ENCODE measurements at places on chromosomes 6 and 20.

GRCh38 chr6:63525186-63525878 lies 46.9 kb upstream of the LOC128125822 start:
- H3K27ac ChIP-seq, result no peak overlapping the region
- DNase-seq, result no peak
- no peaks in the 10 kb centered on the region for H3K27me3 ChIP-seq
- no peaks in the 10 kb centered on the region for H3K4me1 ChIP-seq
- H3K4me3 ChIP-seq, result no peak overlapping the region

DNA sequence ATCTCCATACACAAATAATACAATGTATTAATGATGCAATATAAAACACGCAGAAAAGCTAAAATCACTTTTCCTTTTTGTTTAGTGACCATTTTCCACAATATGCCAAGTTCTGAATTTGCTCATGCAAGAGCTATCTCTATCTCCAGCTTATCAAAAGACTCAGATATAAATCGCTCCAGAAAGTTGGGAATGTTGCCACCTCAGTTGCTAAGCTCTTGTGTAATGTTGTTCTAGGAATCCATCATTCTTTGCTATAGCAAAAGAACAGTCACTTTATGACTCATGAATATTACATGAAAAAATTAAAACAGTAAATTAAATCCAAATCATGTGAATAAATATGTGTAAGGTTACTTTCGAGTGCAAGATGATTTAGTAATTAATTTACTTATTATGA lies 8.7 kb downstream of the PLAGL1 start:
- H3K4me3 ChIP-seq, result no peak overlapping the region
- H3K36me3 ChIP-seq, result no peaks in the 10 kb centered on the region
- no peaks in the 10 kb centered on the region for H3K27me3 ChIP-seq
- H3K4me1 ChIP-seq, result no peaks in the 10 kb centered on the region

- no peak for DNase-seq
- H3K4me1 ChIP-seq, result no peaks in the 10 kb centered on the region
- H3K4me3 ChIP-seq, result no peak overlapping the region
These were observed 173.9 kb downstream of the PRDM13 start for GRCh38 chr6:99780556-99780885.

DNA sequence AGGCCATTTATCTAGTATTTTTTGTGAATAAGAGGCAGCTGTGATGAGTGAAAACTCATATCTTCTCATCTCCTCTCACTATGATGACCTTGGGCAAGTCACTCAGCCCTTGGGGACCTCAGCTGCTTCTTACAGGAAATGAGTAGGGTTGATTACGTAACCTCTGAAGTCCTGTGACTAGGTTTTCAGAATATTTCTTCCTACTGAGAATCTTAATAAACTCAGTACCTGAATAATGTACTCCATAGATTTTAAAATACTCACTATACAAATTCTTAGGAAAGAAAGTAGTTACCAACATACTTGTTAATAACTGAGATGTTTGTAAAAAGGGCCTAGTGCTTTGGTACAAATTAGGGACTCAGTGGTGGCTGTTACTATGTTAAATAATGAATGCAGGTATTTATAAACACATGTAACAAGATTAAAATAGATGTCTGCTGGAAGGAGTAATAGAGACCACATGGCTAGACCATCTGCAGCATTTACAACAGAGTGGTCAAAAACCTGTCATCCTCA lies 60.9 kb downstream of the RPRD1B start:
- peaks cover 14% of the 10 kb centered on the region for H3K36me3 ChIP-seq
- DNase-seq, result no peak
- H3K4me3 ChIP-seq, result no peak overlapping the region
- no peak overlapping the region for H3K27ac ChIP-seq
- H3K4me1 ChIP-seq, result no peaks in the 10 kb centered on the region

DNA sequence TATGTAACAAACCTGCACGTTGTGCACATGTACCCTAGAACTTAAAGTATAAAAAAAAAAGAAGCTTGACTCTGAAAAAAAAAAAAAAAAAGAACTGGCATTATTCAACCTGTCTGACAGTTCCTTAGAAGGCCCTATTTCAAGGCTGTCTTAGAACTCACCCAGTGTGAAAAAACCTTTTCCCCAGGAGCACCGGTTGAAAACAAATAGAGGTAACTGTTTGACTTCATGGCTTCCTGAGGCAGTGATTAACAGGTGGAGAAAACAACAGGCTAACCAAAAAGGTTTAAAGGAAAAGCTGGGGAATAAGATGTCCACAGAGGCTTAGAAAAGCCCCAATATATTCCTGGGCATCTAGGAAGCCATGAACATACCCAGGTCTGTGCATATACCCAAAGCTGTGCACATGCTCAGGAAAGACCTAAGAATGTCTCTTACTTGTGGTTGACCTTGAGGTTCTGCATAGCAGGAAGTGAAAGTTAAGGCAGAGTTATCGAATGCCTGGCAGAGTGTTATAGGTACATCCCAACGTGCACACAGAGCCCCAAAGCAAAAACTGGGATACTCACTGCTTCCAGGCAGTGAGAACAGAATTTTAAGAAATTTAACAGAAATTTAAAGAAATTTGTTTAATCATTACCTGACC lies 7.0 kb downstream of the UQCC1 start:
- no peak for DNase-seq
- H3K4me1 ChIP-seq, result no peaks in the 10 kb centered on the region
- no peaks in the 10 kb centered on the region for H3K27me3 ChIP-seq
- no peak overlapping the region for H3K27ac ChIP-seq
- no peaks in the 10 kb centered on the region for H3K36me3 ChIP-seq

DNA sequence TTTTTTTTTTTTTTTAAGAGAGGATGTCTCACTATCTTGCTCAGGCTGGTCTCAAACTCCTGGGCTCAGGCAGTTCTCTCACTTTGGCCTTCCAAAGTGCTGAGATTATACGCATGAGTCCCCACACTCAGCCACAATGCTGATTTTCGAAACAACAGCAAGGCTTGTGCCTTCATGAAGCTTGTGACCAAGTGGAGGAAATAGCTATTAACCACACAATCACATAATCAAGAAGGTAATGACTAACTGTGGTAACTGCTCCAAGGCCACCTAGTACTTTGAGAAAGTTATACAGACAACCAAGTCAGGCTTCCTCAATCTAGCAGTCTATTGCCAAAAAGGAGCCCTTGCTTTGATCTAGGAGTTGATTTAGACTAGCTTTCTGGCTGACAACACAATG lies 46.3 kb downstream of the SOD2 start:
- no peaks in the 10 kb centered on the region for H3K36me3 ChIP-seq
- no peak overlapping the region for H3K27ac ChIP-seq
- H3K4me3 ChIP-seq, result no peak overlapping the region
- no peaks in the 10 kb centered on the region for H3K4me1 ChIP-seq

DNA sequence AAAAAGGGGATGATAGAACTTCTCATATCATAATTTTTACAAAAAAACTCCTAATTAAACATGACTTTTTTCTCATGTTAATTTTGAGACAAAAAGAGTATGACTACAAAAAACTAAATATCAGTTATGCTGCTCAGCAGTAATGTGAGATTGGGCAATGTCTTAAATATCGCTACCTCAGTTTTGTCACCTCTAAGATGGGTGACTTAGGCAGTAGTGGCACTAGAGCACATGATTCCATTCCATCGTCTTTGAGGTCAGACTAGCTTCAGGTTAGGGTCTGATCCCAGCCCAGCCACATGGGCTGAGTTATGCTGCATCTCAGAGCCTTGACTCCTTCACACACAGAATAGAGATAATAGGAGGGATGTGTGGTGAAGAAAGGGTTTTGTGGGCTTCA lies 11.0 kb downstream of the DCBLD1 start:
- H3K4me1 ChIP-seq, result no peaks in the 10 kb centered on the region
- no peaks in the 10 kb centered on the region for H3K36me3 ChIP-seq
- no peak for DNase-seq
- no peak overlapping the region for H3K4me3 ChIP-seq
- no peak overlapping the region for H3K27ac ChIP-seq
- H3K27me3 ChIP-seq, result no peaks in the 10 kb centered on the region

DNA sequence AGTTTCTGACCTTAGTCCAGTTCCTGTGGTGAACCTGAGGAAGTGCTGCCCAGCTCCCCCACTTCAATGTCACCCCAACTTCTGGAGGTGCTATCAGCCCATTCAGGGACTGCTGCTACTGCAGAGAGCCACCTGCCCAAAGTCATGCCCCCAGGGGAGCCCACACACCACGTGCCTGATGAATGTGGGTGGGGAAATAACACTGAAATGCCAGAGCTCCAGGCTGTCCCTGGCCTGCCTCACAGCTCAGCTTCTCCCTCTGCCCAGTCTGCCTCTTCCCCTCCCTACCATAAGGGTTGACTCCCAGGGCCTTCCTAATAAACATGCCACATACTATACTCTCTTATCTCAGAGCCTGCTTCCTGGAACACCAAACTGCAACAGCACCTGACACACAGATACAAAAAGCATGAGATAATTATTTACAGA lies 276.4 kb upstream of the MOCS1 start:
- peak; percentile 40 for DNase-seq
- H3K4me3 ChIP-seq, result no peak overlapping the region
- H3K27ac ChIP-seq, result no peak overlapping the region
- no peaks in the 10 kb centered on the region for H3K36me3 ChIP-seq
- peaks cover 2% of the 10 kb centered on the region for H3K4me1 ChIP-seq
- H3K27me3 ChIP-seq, result no peaks in the 10 kb centered on the region

DNA sequence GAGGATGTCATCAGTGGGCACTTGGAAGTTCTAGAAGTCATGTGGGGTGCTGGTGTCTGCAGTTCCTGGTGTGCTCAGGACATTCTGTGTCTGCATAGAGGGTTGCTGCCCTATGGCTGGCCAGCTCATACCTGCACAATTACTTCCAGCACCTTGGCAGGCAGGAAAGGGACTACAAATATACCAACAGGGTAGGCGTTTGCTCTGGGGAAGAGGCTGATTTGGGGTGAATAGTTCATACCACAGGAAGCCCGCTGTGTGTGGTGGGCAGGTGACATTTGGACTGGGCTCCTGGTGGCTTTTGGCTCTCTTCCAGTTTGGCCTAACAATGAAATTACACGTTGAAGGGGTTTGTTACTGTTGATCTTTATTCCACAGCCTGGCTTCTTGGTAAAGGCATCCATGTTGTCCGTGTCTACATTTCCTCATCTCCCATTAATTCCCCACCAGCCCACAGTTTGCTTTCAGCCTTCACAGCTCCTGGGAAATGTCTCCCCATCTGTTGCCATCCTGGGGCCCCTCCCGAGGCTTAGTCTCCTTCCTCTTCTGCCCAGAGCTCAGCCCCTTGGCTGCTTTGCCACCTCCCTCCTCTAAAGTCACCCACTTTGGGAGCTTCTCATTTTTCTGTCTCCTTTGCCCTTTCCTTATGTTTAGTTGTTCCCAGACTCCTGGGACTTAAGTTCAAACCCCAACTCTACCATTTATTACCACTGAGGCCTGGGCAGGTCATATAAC lies 88.1 kb downstream of the RSPH3 start:
- H3K27ac ChIP-seq, result peak overlapping the region; percentile 74
- H3K36me3 ChIP-seq, result no peaks in the 10 kb centered on the region
- peaks cover 27% of the 10 kb centered on the region for H3K4me1 ChIP-seq
- H3K4me3 ChIP-seq, result no peak overlapping the region

DNA sequence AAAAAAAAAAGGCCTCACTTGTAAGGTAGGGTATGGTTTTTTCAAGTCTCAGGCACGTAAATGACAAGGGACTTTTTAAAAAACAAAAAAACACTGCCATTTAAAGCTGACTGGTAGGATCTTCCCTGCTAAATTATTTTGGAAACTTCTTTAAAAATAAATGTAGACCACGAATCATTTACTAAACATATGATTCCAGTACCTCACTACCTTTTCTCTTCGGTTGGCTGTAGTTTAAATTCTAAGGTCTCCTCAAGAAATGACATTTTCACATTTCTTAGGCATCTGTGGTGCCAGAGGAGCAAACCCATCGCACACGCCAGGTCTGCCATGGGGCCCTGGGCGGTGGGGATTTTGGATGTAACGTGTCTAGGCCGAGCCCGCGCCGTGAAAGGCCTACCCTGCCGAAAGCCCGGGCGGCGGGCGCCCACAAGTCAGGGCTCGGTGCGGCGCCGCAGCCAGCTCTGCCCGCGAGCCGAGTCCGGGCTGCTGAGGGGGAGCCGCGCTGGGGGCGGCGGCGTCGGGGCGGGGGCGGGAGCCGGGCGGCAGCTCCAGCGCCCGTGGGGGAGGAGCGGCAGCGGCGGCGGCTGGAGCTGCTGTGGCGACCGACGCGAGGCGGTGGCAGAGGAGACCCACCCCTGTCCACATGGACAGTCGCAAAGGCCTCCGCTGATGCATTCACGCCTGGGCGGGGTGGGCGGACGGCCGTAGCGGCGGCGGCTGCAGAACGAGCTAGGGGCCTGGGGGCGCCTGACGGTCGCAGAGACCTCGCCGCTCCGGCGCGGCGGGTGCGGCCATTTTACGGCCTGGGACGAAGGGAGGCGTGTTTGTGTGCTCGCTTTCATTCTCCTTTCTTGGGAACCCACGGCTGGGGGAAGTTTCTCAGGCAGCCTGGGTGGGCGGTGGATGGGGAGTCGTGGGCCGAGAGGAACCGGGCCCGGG lies at the start of gene SENP6:
Gene SENP6, plus strand, starts transcription at position 577 of the 942 bp plus-strand sequence. CDS start 645 bp downstream, outside the sequence.
- no peak for DNase-seq
- no peaks in the 10 kb centered on the region for H3K36me3 ChIP-seq
- H3K4me1 ChIP-seq, result no peaks in the 10 kb centered on the region
- no peaks in the 10 kb centered on the region for H3K27me3 ChIP-seq
- H3K4me3 ChIP-seq, result peak within 1 kb of the TSS; percentile 93

- H3K27me3 ChIP-seq, result no peaks in the 10 kb centered on the region
- H3K4me3 ChIP-seq, result no peak overlapping the region
- DNase-seq, result no peak
- H3K36me3 ChIP-seq, result no peaks in the 10 kb centered on the region
- no peaks in the 10 kb centered on the region for H3K4me1 ChIP-seq
These were observed 485.8 kb upstream of the SOX4 start for GRCh38 chr6:21107796-21108195.

GRCh38 chr20:24952376-24953208 lies 3.5 kb downstream of the CST7 start:
- H3K27ac ChIP-seq, result no peak overlapping the region
- no peaks in the 10 kb centered on the region for H3K27me3 ChIP-seq
- DNase-seq, result peak; percentile 41
- no peaks in the 10 kb centered on the region for H3K36me3 ChIP-seq
- H3K4me3 ChIP-seq, result no peak overlapping the region

DNA sequence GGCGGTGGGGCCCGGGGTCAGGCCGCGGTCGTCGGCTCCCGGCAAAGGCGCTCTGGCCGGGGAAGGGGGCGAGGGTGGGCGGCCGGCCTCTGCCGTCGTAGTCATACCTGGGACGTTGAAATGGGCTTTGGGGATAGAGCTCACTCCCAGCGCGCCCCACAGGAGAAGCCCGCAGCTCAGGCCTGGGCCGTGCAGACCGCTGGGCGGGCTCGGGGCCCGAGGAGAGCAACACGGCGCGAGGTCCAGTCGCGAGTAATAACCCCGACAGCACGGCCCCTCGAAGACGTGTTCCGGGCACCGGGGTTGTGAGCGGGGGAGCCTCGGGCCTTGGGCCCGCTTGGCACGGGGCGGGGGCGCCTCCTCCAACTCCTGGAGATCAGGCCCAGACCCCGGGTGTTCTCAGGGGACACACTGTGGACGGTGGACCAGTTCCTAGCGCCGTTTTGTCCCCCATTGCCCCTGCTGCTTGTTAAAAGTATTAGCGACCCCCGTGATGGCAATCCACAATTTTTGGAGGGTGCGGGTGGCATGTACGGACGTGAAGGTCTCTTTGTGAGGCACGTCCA lies 10.9 kb downstream of the FOXC1 start:
- no peak for DNase-seq
- H3K36me3 ChIP-seq, result no peaks in the 10 kb centered on the region
- peaks cover 14% of the 10 kb centered on the region for H3K4me1 ChIP-seq
- peaks cover 99% of the 10 kb centered on the region for H3K27me3 ChIP-seq
- no peak overlapping the region for H3K4me3 ChIP-seq

Measured in H1 (cell line).